Small intestine (tissue), 16 donors: ENCODE measurements at places on chromosomes 7 and 10. TPM values are rescaled to one million over a fixed set of nuclear protein-coding genes. Genes with fewer than 3 reads are reported as not detected.

- no peak for DNase-seq
Measured at GRCh38 chr7:25901658-25902057, 250.3 kb upstream of the NFE2L3 start.

GRCh38 chr7:92964141-92964540 is 127.8 kb upstream of the CDK6 start:
- DNase-seq: no peak

GRCh38 chr10:51999096-51999495 is 299.7 kb upstream of the CSTF2T start:
- no peak for DNase-seq

GRCh38 chr7:115924411-115924810 is 106.2 kb downstream of the TFEC start:
- no peak for DNase-seq

The FAM24B gene
- 3.9 TPM for polyA plus RNA-seq

The BLNK gene
- polyA plus RNA-seq: 27.7 TPM

The ACSL5 gene
- polyA plus RNA-seq: 245 TPM

The CYP2W1 gene
- polyA plus RNA-seq: 0.89 TPM
